Endothelial cell (in vitro differentiated cells): ENCODE measurements at places on chromosomes 11 and 22. TPM values are rescaled to one million over a fixed set of nuclear protein-coding genes. Genes with fewer than 3 reads are reported as not detected.

- H3K4me1 ChIP-seq: no peaks in the 10 kb centered on the region
- no peak for DNase-seq
- no peak overlapping the region for H3K4me3 ChIP-seq
- no peak overlapping the region for H3K27ac ChIP-seq
Observed at GRCh38 chr11:99686838-99687237, 666.1 kb downstream of the CNTN5 start.

GRCh38 chr11:78577495-78577894, 2.8 kb upstream of the NARS2 start:
- H3K27ac ChIP-seq: no peak overlapping the region
- no peak overlapping the region for H3K4me3 ChIP-seq

DNA sequence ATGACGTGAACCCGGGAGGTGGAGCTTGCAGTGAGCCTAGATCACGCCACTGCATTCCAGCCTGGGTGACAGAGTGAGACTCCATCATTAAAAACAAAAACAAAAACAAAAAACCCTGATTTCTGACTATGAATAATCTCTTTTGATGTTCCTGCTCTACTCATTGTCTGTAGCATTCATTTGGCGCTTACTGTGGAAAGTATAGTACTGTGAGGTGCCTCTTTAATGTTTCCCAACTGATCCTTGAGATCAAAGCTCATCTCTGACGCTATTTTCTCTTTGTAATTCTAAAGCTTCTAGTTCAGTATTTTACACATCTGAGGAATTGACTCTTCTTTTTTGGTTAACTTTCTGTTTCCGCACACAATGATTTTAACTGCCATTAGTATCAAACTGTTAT, 60.0 kb downstream of the GRK3 start:
- H3K4me1 ChIP-seq: peaks cover 18% of the 10 kb centered on the region
- no peak overlapping the region for H3K4me3 ChIP-seq
- H3K27ac ChIP-seq: no peak overlapping the region
- peaks cover 4% of the 10 kb centered on the region for H3K27me3 ChIP-seq

GRCh38 chr11:118068206-118068944, 8.5 kb upstream of the TMPRSS4 start:
- peaks cover 21% of the 10 kb centered on the region for H3K4me1 ChIP-seq
- no peak overlapping the region for H3K4me3 ChIP-seq

DNA sequence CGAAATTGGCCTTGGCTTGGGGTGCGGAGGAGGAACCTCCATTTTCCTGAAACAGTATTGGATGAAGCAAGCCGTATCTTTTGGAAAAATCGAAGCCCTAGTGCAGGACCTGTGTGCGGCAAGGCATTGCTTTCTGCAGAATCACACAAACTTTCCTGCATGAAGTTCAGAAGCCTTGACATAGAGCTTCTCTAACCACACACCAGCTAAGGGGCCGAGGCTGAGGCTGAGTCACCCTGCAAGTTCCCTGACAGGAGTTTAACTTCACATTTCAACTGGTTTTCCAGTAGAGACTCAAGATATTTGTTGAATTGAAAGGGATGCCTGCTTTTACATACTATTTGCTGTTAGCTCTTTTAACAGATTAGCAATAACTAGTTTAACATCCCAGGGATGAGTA, 67.8 kb downstream of the TCF20 start:
- peaks cover 13% of the 10 kb centered on the region for H3K4me1 ChIP-seq
- peaks cover 8% of the 10 kb centered on the region for H3K36me3 ChIP-seq
- H3K27me3 ChIP-seq: no peaks in the 10 kb centered on the region

DNA sequence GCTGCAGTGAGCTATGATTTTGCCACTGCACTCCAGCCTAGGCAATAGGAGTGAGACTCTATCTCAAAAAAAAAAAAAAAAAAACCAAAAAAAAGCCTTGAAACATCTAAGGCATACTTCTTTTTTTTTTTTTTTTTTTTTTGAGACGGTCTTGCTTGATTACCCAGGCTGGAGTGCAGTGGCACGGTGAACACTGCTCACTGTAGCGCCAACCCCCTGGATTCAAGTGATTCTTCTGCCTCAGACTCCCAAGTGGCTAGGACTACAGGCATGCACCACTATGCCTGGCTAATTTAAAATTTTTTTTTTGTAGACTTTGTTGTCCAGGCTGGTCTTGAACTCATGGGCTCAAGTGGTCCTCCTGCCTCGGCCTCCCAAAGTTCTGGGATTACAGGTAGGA, 19.5 kb downstream of the ARFGAP3 start:
- peaks cover 19% of the 10 kb centered on the region for H3K36me3 ChIP-seq
- no peaks in the 10 kb centered on the region for H3K4me1 ChIP-seq
- H3K27ac ChIP-seq: no peak overlapping the region
- H3K4me3 ChIP-seq: no peak overlapping the region
- no peaks in the 10 kb centered on the region for H3K27me3 ChIP-seq

SHANK3 gene
- 223 TPM for total RNA-seq
